ENCODE measurements at places on chromosomes 5 and 9. TPM values are rescaled to one million over a fixed set of nuclear protein-coding genes. Genes with fewer than 3 reads are reported as not detected.

FOXD4L6 gene
- not detected for total RNA-seq

PCDHA1 gene
- total RNA-seq, result not detected

SGCD gene
- 4.0 TPM for total RNA-seq

SLC6A7 gene
- not detected for total RNA-seq

SKIC3 gene
- total RNA-seq, result 12.7 TPM

SHLD3 gene
- not detected for total RNA-seq

SERINC5 gene
- 3.4 TPM for total RNA-seq

DNA sequence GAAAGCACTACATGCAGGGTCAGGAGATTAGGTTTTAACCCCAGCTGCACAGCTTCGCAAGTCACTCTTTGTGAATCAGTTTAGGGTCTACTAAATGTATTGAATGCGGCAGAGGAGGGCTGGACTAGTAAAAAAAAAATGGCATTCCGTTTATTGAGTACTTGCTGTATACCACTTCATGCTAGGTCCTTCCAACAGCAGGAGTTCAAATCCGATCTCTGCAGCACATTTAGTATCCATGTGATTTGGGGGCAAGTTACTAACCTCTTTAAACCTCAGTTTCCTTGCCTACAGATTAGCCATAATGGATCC is 204.4 kb downstream of the SNCAIP start:
- no peak overlapping the region for H3K27ac ChIP-seq
- no peaks in the 10 kb centered on the region for H3K27me3 ChIP-seq
- no peaks in the 10 kb centered on the region for H3K4me1 ChIP-seq
- no peak for DNase-seq

- DNase-seq, result no peak
- no peaks in the 10 kb centered on the region for H3K36me3 ChIP-seq
- H3K27me3 ChIP-seq, result no peaks in the 10 kb centered on the region
- peaks cover 58% of the 10 kb centered on the region for H3K4me1 ChIP-seq
These were observed 91.8 kb downstream of the TLE1 start for GRCh38 chr9:81597419-81598122.

DNA sequence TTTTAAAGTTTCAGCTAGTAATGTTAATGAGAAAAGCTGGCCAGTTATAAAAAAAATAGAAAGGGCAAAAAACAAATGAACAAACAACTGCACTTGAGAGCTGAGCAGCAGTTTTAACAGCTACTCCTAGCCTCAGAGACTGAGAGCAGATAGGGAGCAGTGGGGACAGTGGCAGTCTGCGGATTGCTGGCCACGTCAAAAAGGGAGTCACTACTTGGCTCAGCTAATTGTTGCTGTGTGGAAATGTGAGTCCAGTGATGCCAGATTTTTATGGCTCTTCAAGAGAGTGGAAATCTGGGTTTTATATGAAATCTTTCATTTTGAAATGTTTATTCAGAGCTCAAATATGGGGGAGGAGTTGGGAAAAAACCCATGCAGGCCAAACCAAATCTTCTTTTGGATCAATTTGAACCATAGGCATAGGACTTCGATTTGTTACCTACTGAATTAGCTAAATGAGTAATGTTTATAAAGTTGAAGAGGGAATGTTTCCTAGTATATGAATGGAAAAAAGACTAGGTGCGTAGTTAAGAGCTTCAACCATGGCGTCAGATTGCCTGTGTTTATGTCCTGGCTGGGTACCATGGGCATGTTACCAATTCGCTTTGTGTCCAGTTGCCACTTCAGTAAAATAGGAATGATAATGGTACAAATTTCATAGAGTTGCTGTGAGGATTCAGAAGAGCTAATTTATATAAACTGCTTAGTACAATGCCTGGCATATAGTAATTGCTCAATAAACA is 102.1 kb downstream of the PAM start:
- H3K4me1 ChIP-seq, result no peaks in the 10 kb centered on the region
- no peaks in the 10 kb centered on the region for H3K36me3 ChIP-seq
- no peak for DNase-seq
- H3K27me3 ChIP-seq, result no peaks in the 10 kb centered on the region
- H3K4me3 ChIP-seq, result no peak overlapping the region

- no peak overlapping the region for H3K27ac ChIP-seq
- H3K27me3 ChIP-seq, result no peaks in the 10 kb centered on the region
- no peak overlapping the region for H3K4me3 ChIP-seq
- H3K36me3 ChIP-seq, result no peaks in the 10 kb centered on the region
- DNase-seq, result no peak
- no peaks in the 10 kb centered on the region for H3K4me1 ChIP-seq
These were observed 47.2 kb upstream of the AGXT2 start for GRCh38 chr5:35094948-35095347.

- DNase-seq, result no peak
- peaks cover 7% of the 10 kb centered on the region for H3K4me1 ChIP-seq
- H3K27me3 ChIP-seq, result no peaks in the 10 kb centered on the region
These were observed 73.5 kb downstream of the EFNA5 start for GRCh38 chr5:107597247-107597646.

- DNase-seq, result no peak
- peaks cover 9% of the 10 kb centered on the region for H3K27me3 ChIP-seq
- H3K27ac ChIP-seq, result no peak overlapping the region
- peak overlapping the region; percentile 16 for H3K4me3 ChIP-seq
- no peaks in the 10 kb centered on the region for H3K4me1 ChIP-seq
- H3K36me3 ChIP-seq, result no peaks in the 10 kb centered on the region
These were observed 69.4 kb downstream of the LMX1B start for GRCh38 chr9:126682928-126683697.

DNA sequence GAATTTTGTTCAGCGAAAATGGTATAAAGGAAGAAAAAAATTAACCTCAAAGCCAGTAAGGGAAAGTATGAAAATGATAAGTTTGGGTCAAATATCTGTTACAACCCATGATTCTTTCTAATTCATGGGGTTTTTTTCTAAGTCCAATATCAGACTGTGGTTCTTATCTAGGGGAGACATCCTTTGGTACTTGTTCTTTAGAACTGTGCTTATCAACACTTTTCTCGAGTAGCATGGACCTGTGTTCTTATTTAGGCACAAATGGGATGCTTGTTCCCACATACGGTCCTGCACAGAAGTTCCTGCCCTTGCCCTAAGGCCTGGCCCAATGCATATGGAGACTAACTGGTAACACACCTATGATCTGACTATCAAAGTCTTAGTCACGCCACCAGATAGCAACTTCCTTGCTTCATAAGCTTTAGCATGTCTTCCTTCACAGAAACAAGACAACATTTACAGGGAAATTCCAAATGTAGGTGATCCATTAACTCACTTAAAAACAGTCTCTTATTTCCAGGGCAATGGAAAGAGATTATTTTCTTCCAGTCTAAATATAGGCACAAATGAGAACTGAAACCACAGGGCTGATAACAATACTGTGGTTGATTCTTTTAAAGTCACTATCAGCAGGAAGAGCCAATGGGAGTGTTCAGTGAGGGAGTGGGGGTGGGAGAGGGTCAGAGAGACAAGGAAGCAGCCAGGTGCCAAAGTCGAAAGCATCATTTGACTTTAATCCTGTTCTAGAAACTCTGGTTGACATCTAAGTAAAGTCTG is 268.8 kb upstream of the ANKRD55 start:
- no peak for DNase-seq
- H3K4me3 ChIP-seq, result no peak overlapping the region
- no peaks in the 10 kb centered on the region for H3K27me3 ChIP-seq
- H3K36me3 ChIP-seq, result no peaks in the 10 kb centered on the region
- no peak overlapping the region for H3K27ac ChIP-seq
- H3K4me1 ChIP-seq, result no peaks in the 10 kb centered on the region

GRCh38 chr5:111731638-111732037 is 25.4 kb downstream of the NREP start:
- no peak for DNase-seq
- H3K36me3 ChIP-seq, result peaks cover 4% of the 10 kb centered on the region
- H3K4me1 ChIP-seq, result peaks cover 10% of the 10 kb centered on the region

DNA sequence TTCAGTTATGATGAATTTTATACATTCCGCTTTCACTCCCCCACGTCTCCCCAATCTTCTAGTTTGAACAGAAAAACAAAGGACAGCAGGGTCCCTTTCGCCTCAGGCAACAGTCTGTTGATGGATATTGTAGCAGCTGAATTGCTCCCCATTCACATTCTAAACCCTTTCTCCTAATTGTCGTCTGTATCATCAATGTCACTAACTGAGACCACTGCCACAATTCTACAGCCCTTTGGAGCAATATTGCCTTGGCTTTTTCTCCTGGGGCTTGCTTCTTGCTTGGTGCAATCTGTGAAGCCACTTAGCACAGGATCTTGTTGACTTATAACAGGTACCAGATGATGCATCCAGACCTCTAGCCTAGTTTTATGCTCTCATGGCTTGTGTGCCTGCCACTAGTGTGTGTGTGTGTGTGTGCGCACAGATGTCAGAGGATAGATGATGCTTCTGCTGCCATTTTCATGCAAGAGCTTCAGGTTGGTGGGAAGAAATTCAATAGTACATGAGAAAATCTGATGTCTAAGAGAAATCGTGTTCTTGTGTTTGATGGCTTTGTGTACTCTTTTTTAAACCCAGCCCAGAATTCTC is 195.2 kb upstream of the ISL1 start:
- no peak for DNase-seq
- no peaks in the 10 kb centered on the region for H3K27me3 ChIP-seq
- H3K4me1 ChIP-seq, result no peaks in the 10 kb centered on the region
- no peak overlapping the region for H3K27ac ChIP-seq
- no peak overlapping the region for H3K4me3 ChIP-seq

DNA sequence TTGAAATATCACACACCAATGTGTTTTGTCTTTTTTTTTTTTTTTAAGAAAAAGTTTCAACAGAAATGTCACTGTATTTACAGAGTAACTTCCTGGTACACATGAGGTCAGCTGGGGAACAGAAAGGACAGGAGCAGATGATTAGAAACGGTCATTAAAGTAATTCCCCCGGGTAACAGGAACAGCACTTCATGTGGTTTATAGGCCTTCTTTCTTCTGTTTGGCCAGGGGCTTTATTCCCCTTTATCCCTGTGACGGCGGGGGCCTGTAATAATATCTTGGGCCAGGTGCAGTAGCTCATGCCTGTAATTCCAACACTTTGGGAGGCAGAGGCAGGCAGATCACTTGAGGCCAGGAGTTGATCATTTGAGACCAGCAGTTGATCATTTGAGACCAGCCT is 30.5 kb upstream of the MSH3 start:
- no peak overlapping the region for H3K4me3 ChIP-seq
- H3K4me1 ChIP-seq, result no peaks in the 10 kb centered on the region
- no peaks in the 10 kb centered on the region for H3K36me3 ChIP-seq
- no peak for DNase-seq
- no peak overlapping the region for H3K27ac ChIP-seq
- no peaks in the 10 kb centered on the region for H3K27me3 ChIP-seq

DNA sequence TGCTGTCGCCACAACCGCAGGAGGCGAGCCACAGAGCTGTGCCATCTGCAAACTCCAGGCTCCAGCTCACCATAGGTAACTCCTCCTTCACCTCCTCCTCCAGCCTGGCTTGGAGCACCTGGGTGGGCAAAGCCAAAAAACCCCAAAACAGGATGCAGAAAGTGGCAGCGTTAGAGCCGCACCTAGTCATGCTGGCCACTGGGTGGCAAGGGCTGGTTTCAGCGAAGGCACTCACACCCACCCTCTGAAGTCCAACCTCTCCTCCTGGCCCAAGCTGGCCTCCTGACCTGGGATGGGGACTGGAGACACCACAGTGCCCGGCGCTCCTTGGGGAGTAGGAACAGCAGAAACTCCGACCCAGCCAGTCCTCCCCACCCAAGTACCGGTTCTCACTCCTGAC is 28.7 kb upstream of the ZNF354B start:
- H3K4me1 ChIP-seq, result no peaks in the 10 kb centered on the region
- no peak for DNase-seq
- H3K27me3 ChIP-seq, result no peaks in the 10 kb centered on the region
- no peaks in the 10 kb centered on the region for H3K36me3 ChIP-seq
- H3K4me3 ChIP-seq, result no peak overlapping the region

DNA sequence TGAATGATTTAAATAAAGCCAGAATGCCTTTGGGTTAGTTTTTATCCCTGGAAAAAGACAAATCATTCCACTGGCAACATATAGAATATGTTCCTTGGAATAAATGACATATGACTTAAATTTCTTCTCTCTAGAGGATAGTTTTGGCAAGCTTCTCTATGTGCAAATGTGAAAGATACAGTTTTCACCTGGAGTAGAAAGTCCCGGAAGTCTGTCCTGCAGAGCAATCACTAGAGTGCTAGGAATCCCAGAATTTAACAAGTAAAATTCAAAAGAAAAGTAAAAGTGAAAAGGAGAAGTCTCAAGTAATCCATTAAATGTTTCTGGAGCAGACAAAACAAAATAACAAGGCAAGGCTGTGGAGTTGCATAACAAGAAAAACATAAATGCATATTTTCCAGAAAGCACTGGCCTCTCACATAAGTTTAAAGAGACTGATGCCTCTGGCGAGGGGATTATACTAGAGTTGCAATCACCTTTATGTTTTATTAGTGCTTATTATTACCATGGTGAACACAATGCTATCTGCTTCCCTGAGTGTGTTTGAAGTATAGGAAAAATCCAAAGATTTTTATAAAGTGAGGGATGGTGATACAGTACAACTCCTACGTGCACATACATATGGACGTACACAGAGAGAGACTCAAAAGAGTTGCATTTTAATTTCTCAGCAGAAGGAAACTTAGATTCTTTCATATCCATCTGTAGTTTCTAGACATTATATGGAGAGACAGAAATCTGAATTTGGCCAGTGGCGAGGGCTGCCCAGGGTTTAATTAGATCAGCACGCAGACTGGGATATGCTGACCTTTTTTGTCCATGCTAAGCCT is 188.3 kb upstream of the ANKRD55 start:
- no peaks in the 10 kb centered on the region for H3K36me3 ChIP-seq
- H3K27me3 ChIP-seq, result no peaks in the 10 kb centered on the region
- no peak overlapping the region for H3K27ac ChIP-seq
- H3K4me3 ChIP-seq, result peak overlapping the region; percentile 35

- no peak overlapping the region for H3K4me3 ChIP-seq
- no peak overlapping the region for H3K27ac ChIP-seq
- no peaks in the 10 kb centered on the region for H3K36me3 ChIP-seq
- H3K4me1 ChIP-seq, result peaks cover 16% of the 10 kb centered on the region
- H3K27me3 ChIP-seq, result peaks cover 37% of the 10 kb centered on the region
These were observed 6.1 kb upstream of the BARX1 start for GRCh38 chr9:93960971-93961841.

DNA sequence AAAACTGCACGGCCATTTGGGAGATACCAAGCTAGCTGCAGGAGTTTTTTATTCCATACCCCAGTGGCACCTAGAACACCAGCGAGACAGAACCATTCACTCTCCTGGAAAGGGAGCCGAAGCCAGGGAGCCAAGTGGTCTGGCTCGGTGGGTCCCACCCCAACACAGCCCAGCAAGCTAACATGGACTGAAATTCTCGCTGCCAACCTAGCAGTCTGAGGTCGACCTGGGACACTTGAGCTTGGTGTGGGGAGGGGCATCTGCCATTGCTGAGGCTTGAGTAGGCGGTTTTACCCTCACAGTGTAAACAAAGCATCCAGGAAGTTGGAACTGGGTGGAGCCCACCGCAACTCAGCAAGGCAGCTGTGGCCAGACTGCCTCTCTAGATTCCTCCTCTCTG is 108.9 kb upstream of the CHD1 start:
- no peaks in the 10 kb centered on the region for H3K4me1 ChIP-seq
- no peaks in the 10 kb centered on the region for H3K27me3 ChIP-seq
- H3K36me3 ChIP-seq, result no peaks in the 10 kb centered on the region
- no peak overlapping the region for H3K4me3 ChIP-seq

- H3K27me3 ChIP-seq, result no peaks in the 10 kb centered on the region
- no peak overlapping the region for H3K27ac ChIP-seq
- H3K4me1 ChIP-seq, result no peaks in the 10 kb centered on the region
- no peak for DNase-seq
These were observed 224.3 kb upstream of the S1PR3 start for GRCh38 chr9:88766778-88767503.

Data from ascending aorta (tissue), 2 donors.